ENCODE measurements at places on chromosomes 16 and 17.

GRCh38 chr17:51029142-51029541 is 91.5 kb downstream of the SPAG9 start:
- DNase-seq = no peak

GRCh38 chr16:59330019-59330670 is 596.0 kb upstream of the GOT2 start:
- no peak for DNase-seq

DNA sequence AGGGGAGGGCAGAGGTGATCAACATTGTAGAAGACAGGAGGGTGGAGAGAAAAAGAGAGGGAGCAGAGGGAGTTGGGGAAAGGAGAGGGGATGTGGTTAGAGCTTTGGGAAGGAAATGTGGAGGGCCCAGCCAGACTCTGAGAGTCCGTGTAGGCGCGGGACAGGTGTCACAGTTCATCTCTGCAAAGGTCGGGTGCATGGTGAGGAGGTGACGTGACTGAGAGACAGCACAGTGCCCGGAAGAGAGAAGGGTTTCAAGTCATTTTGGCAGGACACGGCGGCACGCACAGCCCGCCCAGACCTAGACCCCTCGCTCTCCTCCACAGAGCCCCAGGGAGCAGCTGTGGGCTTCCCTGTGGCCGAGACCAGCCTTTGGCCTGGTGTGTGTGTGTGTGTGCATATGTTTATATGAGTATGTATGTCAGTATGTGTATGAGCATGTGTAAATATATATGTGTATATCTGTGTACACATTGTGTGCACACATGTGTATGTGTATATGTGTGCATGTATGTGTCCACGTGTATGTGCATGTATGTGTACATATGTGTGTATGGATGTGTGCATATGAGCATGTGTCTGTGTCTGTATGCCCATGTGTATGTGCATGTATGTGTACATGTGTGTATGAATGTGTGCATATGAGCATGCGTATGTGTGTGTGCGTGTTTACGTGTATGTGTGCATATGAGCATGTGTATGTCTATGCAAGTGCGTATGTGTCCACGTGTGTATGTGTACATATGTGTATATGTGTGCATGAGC is 104.6 kb downstream of the SEC14L1 start:
- no peak for DNase-seq

DNA sequence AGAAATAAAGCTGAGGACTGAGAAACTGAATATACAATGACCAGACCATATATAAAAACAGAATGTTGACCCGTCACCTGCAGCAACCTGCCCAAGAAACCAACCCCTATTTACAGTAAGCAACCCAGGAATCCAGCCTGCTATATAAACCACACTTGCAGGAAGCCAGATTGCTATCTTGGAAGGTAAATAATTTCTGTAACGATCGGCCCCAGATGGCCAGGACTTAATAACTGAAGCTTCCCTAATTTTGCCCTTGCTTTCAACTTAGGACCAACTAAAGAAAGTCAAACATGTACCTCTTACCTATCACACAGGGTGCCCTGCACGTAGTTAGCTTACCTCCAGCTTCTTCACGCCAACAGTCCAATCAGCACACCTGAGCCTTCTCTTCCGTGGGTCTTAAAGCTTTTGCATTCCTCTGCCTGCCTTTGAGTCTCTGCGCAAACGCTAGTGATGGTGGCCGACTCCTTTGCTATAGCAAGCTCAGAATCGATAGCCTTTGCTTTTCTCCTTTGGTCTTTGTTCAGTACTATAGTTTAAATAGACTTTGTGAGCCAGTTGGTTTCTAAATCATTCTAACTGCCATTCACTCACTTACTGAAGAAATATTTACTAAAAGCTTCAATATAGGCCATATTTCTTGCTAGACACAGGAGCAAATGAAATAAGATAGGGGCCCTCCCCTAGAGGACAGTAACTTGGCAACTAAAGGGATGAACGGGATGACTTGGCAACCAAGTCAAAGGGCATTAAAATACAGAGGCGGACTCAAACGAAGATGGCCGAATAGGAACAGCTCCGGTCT is 31.3 kb downstream of the MPHOSPH6 start:
- DNase-seq = no peak

DNA sequence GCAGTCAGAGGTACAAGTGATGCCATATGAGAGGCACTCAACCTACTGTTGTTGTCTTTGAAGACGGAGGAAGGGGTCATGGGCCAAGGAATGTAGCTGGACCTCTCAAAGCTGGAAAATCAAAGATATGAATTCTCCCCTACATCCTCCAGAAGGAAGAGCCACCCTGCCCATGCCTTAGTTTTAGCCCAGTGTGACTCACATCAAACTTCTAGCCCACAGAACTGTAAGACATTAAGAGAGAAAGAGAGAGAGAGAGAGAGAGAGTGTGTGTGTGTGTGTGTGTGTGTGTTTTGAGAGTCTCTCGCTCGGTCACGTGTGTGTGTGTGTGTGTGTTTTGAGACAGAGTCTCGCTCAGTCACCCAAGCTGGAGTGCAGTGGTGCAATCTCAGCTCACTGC is 87.1 kb downstream of the STX8 start:
- no peak for DNase-seq

DNA sequence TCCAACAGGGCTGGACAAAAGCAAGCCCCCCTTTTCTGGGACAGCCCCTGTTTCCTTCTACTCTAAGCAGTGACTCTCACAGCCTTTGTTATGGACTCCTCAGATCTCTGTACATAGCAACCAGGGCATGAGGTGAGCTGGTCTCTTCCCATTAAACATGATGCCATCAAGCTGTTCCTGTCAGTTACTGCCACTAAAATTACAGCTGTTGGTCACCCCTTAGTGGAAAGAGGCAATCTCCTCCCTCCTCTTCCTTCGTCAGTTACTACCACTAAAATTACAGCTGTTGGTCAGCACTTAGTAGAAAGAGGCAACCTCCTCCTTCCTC is 95.2 kb upstream of the SMIM36 start:
- DNase-seq = no peak

DNA sequence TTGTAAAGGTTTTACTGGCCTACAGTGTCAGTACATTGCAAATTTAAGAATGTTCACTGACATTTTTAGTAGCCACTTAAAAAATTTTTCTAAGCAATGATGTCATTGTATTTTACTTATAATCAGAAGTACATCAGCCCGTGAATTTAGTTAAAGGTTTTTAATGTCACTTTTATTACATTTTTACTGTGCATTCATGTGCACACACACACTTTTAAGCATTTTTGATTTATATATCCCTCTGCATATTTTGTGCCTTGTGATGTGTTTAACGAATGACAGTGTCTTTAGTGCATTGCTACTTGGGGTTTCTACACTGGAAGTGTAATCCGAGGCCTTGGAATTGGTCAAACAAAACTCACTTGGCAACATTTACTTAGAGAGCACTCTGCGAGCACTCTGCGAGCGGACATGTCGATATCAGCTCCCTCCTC is 190.4 kb downstream of the WWOX start:
- DNase-seq = no peak

All from stimulated activated CD4-positive, alpha-beta T cell treated with anti-CD3 and anti-CD28 coated beads, TNF-alpha, amount 100 ng/mL, for 24 hours (primary cell).